Hematopoietic multipotent progenitor cell treated with erythropoietin and hydrocortisone succinate and interleukin-3 and kit ligand, for 4 days (in vitro differentiated cells): ENCODE measurements at places on chromosomes 2 and 18.

- DNase-seq = peak; percentile 50
Observed at GRCh38 chr18:70384181-70384790, 95.4 kb downstream of the SOCS6 start.

DNA sequence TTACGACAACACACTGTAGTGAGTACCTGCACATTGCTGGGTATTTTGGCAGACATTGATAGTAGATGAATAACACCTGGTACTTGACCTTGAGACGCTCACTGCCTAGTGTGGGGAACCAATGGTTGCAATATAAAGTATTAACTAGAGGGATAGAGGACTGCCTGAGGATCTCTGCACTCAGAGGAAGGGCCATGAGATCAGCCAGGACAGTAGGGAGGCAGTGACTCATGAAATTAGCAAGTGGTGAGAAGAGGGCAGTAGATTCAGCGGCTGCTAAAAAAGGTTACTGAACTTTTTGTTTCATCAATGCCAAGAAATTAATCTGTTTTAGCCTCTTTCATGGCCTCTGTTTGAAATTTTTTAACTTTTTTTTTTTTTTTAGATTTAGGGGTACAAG, 250.8 kb upstream of the TCF4 start:
- no peak for DNase-seq

GRCh38 chr2:60468382-60469085, 84.9 kb downstream of the BCL11A start:
- DNase-seq = peak; percentile 42

- DNase-seq = no peak
Observed at GRCh38 chr2:207103132-207103531, 62.6 kb downstream of the KLF7 start.

DNA sequence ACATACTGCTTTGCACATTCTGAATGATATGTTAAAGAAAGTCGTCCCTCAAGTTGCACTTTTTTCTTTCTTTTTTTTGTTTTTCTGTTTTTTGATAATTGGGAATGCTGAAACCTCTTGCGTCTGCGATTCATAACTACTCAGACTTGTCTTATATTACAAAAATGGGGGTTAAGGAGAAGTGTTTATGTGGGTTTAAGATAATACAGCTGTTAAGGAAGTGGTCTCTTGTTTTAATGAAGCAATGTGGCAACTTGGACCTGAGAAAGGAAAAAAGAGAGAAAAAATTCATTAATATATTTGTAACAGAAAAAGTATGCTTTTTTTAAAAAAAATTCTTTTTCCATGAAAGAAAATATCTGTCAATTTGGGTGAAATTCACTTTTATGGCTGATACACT, 268.5 kb upstream of the CCDC68 start:
- peak; percentile 55 for DNase-seq

DNA sequence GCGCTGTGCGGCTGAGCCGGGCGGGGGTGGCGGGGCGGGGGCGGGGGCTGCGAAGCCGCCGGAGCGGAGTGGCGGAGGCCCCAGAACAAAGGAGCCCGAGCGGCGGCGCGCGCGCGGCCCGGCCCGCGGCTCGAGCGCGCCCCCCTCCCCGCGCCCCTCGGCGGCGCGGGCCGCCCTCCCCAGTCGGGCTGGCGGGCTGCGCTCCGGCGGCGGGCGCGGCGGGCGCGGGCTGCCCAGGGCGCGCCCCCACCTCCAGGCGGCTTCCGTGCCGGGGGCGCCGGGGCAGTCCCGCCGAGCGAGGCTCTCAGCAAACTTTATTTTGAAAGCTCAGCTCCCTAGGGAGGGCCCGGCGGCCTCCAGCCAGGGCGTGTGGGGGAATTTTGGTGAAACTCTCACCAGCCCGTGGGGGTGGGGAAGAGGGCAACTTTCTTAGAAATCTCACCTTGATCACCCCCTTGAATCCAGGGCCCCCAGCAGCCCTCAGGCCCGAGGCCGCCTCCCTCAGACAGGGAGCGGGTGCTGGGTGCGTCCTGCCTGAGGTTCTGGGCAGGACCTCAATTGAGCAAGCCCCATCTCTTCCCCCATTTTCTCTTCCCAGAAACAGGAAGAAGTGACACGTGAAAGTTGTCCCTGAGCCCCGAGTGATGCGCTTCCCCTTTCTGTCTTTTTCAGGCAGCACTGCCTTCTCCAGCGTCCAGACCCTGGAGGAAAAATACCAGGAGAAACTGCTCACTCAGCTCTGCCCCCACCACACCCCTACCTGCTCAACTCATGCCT, 786 bp downstream of the TET3 start:
- peak; percentile 72 for DNase-seq
